ENCODE measurements at places on chromosomes 12 and 14.

- DNase-seq: no peak
These were observed 73.8 kb upstream of the RIN3 start for GRCh38 chr14:92439537-92440344.

- DNase-seq: no peak
These were observed 6.4 kb downstream of the ETV6 start for GRCh38 chr12:11655842-11656241.

- DNase-seq: no peak
These were observed 6.7 kb upstream of the VCPKMT start for GRCh38 chr14:50123062-50123461.

DNA sequence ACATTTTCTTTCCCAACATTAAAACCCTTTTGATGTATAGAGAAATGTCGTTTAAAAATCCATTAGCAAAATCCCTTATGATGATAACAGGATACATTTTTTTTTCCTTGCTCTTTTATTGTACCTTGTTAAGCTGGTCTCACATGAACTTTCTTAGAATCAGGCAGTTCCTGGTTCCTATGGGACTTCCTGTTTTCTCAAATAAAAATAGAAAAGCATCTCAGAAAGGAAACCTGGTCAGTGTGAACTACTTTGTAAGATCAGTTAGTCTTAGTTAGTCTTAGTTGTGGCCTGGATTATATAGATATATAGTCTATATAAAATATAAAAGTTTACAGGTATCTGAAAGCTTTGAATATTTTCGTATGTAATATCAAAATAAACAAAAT is 40.3 kb downstream of the LEMD3 start:
- peak; percentile 25 for DNase-seq

GRCh38 chr14:77120771-77121743 is 20.5 kb downstream of the ZDHHC22 start:
- DNase-seq: no peak

GRCh38 chr14:75372260-75372659 is 55.6 kb upstream of the JDP2 start:
- no peak for DNase-seq

DNA sequence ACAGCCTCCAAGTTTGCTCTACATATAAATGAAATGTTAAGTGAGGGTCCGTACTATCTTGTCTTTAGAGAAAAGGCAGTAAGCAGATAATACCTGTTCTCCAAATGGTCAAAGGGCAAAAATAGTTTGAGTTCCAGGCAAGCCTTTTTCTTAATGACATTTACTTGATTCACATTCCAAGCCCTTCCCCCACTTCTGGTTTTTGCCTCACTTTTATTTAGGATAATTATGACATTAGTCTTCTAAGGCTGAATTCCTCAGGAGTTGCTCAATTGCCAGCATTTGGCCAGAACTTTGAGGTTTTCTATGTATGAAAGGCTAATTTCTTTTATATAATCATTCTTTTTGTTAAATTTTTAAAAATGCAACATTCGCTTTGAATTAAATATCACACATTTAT is 62.5 kb upstream of the DUSP6 start:
- DNase-seq: peak; percentile 56

- DNase-seq: peak; percentile 75
These were observed 585 bp upstream of the TEAD4 start for GRCh38 chr12:2958432-2959191.

GRCh38 chr14:42517806-42518500 is 911.3 kb downstream of the LRFN5 start:
- peak; percentile 1 for DNase-seq

DNA sequence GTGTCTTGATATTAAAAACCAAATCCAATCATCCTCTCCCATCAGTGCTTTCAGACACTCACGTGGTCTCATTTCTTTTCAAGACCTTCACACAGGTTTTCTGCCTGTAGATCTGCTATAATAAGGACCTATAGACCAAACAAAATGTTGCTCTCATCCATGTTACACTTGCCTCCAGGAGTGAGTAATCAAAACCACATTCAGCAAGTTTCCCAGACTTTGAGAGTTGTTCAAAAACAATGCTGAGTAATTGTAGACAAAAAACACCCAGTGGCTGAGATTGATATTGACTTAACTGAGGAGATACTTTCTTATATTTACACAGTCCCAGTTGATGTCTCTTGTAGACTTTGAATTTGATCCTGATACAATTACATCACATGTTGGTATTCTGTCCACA is 383.1 kb downstream of the TMEM132D start:
- no peak for DNase-seq

GRCh38 chr12:68185598-68185997 is 26.1 kb upstream of the IFNG start:
- no peak for DNase-seq

GRCh38 chr14:105348945-105349699 is 34.6 kb downstream of the PACS2 start:
- DNase-seq: no peak

- DNase-seq: no peak
These were observed 41.9 kb downstream of the PTGER2 start for GRCh38 chr14:52356025-52356424.

- no peak for DNase-seq
These were observed 172.2 kb downstream of the SLC41A2 start for GRCh38 chr12:104785886-104786285.

- no peak for DNase-seq
These were observed 154.5 kb upstream of the TBX3 start for GRCh38 chr12:114838480-114838879.

DNA sequence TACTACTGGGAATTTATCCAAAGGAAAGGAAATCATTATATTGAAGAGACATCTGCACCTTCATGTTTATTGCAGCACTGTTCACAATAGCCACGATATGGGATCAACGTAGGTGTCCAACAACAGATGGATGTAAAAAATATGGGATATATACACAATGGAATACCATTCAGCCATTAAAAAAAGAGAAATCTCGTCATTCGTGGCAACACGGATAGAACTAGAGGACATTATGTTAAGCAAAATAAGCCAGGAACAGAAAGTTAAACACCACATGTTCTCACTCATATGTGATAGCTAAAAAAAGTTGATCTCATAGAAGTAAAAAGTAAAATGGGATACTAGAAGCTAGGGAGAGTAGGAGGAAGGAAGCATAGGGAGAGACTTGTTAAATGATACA is 82.9 kb upstream of the CLMN start:
- DNase-seq: no peak

DNA sequence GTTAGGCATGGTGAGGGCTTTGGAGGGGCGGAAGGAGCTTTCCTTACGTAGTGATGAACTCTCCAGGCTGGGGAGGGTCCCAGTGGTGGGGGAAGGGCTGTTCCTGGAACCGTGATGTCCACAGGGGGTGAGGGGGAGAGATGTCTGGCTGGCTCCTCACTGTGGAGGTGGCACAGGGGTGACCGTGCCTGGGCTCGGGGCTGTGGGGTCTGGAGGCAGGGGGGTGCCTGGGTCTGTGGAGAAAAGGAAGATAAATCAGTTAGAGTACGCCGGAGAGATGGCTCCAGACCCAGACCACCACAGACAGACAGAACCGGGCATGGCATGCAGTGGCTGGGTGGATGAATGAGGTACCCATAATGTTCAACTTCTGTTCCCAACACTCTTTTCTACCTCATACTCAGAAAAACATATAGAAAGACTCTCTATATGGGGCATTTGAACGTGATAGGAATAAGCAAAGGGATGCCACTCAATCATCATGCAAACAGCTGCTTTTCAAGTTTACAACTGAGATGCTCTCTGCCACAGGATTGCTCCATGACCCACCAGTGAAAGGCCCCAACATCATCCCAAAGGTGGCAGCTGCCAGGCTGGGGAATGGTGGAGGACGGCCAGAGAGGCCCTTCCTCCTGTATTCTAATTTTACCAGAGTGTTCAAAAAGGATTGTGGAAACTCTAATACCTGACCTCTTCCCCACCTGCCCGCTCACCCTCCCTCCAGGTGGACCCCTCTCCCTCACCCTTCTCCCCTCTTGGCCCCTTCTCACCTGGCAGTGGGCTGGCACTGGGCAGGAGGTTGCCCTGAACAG is 5.6 kb downstream of the MYL6 start:
- DNase-seq: peak; percentile 16

DNA sequence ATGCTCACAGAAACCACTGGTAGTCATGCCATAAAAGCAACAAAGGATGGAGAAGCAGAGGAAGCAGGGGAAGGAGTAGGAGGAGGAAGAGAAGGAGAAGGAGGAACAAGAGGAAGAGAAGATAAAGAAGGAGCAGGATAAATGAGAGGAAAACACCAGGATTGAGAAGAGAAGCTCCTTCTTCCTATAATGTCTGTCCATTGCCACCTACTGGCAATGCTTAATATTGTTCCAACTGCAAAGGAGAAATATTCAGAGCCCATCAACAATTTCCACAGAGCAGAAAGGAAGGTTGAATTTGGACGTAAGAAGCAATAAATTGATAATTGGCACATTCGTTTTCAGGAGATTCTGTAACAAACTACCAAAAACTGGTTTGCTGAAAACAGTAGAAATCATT is 898.4 kb downstream of the SLC16A7 start:
- peak; percentile 72 for DNase-seq

DNA sequence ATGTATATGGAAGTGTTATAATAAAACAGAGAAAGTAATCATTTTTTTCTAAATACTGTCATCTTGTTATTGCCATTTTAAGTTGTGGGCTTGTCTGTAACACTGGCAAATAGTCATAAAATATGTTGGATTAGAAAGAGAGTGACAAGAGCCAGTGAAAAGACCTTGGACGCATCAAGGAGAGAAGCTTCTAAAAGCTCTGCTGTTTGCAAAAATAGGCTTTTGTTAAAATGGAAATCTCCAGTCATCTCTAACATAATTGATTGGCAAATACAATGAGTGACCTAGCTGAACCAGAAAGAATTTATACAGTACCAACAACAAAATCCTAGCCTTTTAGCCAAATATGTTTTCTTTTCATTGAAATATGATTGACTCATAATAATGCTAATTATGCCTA is 245.8 kb upstream of the RMST start:
- DNase-seq: no peak

- no peak for DNase-seq
These were observed 22.4 kb upstream of the MARK3 start for GRCh38 chr14:103362780-103363179.
